ENCODE measurements at places on chromosomes 7 and 10.

DNA sequence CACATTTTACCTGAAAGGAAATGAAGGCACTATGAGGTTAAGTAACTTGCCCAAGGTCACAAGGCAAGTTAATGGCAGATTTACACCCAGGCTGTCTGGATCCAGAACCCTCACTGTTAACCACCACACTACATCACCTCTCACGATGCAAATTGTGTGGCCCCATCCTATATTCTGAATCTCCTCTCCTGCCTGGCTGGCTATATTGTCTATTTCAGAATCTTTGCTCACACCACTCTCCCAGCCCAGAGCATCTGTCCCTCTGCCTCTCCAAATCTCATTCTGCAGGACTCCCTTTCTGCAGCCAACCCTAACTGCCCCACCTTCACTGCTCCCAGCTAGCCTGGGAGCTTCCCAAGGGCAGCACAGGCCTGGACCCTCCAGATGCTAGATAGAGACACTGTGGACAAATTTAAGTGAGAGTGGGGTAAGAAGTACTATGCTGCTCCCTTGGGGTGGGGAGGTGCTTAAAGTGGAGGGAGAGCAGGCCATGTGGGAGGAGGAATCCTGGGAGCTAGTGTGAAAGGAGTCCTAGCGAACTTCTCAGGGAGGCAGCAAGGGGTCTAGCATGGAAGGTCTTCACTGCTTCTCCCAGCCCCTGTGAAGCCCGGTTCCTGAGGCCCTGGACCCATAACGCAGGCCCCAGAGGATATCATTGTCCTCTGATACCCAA lies 786 bp downstream of the CUEDC2 start:
- DNase-seq, result no peak

GRCh38 chr7:49731836-49732235 lies 41.6 kb upstream of the VWC2 start:
- DNase-seq, result no peak

DNA sequence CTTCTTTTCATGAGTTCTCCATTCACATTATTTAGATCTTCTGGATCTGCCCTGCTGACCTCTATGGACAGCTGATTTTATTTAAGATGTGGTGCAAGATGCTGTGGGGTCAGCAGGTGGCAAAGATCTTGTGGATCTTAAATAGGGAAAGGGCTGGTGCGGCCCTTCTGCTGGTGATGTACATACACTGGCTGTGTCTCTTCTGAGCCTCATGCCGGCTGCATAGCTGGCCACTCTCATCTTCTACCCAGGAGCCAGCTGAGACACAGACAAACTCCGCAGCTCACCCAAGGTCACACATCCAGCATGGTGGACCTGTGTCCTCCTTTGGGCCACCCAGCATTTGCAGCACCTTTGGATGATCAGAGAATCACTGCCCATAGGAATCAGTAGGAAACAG lies 9.7 kb downstream of the RBP3 start:
- no peak for DNase-seq

- DNase-seq, result no peak
Measured at GRCh38 chr10:29144126-29144525, 144.7 kb upstream of the LYZL1 start.

DNA sequence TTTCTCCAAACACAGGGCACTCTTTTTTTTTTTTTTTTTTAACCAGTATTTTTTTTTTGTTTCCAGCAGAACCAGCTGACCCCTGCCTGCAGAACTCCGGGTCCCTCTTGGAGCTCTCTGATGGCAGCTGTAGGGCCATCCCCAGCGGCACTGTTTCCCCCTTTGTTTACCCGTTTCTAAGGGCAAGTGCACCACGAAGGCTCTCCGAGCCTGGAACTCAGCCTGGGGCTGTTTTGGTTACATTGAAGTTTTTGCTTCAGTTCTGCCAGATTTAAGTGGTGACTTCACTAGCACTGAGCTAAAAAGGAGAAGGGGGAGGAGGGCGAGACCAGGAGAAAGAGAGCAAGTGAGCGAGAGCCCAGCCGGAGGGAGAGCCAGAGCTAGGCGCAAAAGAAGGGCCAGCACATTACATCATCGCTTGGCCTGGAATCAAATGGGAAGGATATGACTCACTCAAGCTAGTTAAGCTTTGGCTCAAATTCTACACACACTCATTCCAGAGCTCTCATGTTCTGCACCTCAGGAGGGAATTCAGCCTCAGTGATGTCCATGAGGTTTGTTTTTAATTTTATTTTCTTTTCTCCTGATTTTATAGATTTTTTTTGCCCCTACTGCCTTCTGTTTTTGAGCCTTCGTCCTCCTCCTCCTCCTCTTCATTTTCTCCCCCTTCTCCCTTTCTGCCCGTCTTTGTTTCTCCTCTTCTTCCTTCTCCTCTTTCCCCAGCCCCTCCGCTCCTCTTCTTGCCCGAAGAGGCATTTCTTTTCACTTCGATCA lies 272.3 kb downstream of the TRIL start:
- no peak for DNase-seq
